DMS153 (cell line): ENCODE measurements at places on chromosomes 12 and 14.
A peak's percentile ranks its signal among the peaks of the same experiment; 100 is the strongest.

- DNase-seq, result no peak
These were observed 90.0 kb downstream of the ANO6 start for GRCh38 chr12:45305907-45306306.

GRCh38 chr14:36495666-36496065 is 24.4 kb downstream of the NKX2-1 start:
- DNase-seq, result no peak

- no peak for DNase-seq
These were observed 193.0 kb downstream of the C12orf50 start for GRCh38 chr12:87836190-87836589.

GRCh38 chr14:68349900-68350629 is 442.8 kb downstream of the ZFP36L1 start:
- peak; percentile 94 for DNase-seq

DNA sequence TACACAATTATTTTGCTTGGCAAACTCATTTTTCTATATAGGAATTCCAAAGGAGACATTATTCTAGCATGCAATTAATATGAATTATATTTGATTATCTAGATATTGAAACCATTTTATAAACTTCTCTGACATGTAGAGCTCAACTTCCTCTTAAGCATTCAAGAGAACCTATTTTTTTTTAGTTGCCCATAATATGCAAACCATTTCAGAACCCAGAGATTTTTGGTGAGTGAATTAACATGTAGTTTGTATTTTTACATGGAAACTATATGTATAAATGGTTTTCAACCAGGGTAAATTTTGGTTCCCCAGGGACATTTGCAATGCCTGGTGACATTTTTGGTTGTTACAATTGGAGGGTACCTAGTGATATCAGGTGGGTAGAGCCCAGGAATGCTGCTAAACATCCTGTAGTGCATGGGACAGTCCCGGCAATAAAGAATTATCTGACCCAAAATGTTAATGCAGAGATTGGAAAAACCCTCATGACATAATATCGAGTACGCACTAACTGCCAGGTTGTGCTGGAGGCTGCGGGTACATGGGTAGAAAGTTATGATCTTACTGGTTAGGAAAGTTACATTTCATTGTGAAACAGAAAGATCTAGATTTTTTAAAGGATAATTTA is 338.9 kb upstream of the GARIN2 start:
- no peak for DNase-seq

DNA sequence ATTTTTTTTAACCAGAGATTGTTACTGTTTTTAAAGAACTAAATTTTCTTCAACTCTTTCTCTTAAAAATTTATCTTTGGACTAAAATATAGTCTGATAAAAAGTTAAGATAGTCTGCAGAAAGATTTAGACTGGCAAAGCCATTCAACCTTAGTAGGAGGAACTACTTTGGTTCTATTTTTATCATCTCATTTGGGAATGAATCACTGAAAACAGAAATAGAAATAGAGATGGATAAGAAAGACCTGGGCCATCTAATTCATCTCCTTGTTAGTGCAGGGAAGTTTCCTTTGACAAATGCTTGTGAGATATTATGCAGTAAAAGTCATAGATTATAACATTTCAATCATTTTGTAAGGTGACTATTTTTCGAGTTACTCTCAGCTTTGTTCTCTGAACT is 263.2 kb upstream of the NPAS3 start:
- no peak for DNase-seq

GRCh38 chr12:79071498-79071897 is 206.9 kb downstream of the SYT1 start:
- no peak for DNase-seq

DNA sequence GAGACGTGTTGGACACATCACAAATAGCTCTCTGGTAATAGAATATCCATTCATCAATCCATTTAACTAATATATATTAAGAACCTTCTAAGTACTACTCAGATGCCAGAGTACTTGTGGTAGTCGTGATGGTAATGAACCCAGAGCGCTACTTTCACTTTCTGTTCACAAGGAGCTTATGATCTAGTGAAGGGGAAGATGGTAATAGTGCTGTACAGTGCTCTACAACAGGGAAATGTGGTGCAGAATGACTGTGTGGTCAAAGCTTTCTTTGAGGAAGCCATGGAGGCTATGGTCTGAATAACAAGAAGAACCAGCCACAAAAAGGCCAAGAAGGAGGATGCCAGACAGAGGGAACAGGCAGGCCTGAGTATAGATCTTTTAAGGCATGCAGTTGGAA is 212.0 kb downstream of the PTPRO start:
- DNase-seq, result no peak

DNA sequence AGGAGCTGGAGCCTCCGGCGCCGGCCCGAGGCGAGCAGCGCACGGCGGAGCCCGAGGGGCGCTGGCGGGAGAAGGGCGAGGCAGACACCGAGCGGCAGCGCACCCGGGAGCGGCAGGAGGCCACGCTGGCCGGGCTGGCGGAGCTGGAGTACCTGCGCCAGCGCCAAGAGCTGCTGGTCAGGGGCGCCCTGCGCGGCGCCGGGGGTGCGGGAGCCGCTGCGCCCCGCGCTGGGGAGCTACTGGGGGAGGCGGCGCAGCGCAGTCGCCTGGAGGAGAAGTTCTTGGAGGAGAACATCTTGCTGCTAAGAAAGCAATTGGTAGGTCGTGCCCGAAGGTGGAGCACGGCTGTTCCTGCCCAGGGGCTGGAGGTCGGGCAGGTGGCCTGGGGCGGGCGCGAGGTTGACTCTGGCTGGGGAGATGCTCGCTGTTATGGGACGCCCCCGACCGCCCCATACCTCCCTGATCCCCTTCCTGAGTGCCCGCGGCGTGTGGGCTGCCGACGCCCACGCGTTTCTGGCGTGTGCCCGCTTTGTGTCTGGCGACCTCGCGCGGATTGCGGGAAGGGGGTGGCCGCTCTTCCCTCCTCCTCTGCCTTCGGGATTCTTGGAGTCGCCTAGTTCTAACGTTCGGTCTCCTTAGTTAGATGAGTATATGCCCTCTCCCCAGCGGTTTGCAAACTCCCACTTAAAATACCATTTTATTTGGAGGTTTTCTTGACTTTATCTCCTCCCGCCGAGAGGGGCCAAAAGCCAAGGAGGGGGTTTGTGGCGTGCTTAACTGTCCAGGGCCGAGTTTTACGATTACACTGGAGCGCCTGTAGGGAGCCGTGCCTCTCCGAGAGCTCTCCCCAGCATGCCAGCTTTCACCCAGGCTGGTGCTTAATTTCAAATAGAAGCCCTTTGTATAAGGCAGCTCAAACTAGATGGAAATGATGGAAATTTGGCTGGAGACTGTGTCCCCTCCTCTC is 752 bp downstream of the DACT1 start:
- DNase-seq, result no peak

- DNase-seq, result no peak
These were observed at the start of gene PAPLN for GRCh38 chr14:73237219-73237785. Gene PAPLN (plus strand): TSS chr14:73237506. CDS start chr14:73239779, 2,273 bp downstream.

- no peak for DNase-seq
These were observed 771.6 kb downstream of the LRFN5 start for GRCh38 chr14:42378274-42378673.

DNA sequence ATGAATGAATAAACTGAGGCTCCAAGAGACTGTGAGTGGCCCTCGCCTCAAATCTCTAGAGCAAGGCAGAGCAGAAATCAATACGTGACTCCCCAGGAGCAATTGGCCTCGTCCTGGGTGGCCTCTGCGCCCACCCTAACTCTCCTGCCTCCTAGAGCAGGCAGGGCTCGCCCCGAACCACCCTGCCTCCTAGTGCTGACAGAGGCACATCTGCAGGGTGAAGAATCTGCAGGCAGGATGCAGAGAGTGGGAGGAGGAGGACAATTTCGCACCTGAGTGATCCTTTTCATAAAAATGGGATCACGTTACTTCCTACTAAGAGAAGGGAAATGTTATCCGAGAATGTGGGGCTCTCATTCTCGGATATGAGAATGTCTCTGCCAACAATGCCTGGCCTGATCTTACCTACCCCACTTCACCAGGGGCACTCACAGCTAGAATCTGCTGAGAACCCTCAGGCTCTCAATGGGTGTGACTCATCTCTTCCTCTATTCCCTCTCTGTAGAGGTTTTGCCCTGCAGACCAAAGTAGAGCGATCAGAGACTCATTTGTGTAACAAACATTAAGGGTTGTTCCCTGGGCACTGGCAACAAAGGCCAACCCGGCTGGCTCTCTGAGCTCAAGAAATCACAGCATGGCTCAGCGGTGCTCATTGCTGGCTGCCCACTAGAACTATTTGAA is 61.7 kb upstream of the BCL2L14 start:
- DNase-seq, result peak; percentile 82

GRCh38 chr14:80933282-80933681 is 8.3 kb downstream of the CEP128 start:
- DNase-seq, result no peak

DNA sequence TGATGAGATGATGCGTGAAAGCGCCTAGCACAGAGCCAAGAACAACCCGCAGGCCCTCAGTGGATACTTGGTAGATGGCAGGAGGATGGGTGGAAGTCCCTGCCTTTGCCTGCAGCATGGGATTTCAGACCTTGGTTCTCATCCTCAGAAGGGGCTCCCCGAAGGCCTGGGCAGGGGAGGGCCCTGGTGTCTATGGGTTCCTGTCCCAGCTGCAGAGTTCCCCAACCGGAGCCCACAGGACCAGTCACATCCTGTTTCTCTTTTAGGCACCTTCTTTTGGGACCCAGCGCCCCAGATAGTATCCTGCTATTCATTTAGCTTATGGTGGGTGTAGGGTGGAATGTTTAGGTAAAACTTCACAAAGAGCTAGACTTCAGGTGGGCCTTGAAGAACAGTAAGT is 55.5 kb downstream of the CALM1 start:
- no peak for DNase-seq

DNA sequence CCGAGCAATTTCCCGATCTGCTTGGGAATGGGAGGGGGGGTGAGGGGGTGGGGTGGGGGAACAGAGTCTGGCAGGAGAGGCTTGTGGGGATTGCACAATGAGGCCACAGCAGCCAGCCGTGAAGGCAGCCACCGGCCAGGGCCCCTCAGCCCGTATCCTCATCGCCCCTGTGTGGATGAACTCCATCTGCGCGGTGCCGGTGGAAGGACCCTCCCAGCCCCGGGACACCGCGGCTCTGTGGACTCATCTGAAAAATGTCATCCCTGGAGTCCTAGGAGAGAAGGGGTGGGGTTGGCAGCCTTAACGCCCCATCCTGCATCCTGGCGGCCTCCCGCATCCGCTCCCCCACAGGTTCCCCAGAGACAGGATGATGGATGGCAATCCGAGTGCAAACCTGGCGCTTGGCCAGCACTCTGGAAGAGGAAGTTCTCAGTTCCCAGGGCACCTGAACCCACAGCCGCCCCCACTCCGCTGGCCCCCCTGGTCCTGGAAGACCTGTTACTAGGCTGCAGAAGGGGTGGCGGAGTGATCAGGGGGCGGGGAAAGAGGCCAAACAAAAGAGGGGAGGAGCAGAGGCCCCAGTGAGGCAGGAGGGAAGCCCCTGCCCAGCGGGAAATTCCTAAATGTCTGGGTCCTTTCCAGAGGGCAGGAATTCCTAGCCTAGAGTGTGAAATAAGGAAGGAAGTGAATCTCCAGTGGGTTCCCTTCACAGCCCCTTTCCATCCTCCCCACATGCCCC is 1.2 kb upstream of the TNFAIP2 start:
- peak; percentile 85 for DNase-seq

DNA sequence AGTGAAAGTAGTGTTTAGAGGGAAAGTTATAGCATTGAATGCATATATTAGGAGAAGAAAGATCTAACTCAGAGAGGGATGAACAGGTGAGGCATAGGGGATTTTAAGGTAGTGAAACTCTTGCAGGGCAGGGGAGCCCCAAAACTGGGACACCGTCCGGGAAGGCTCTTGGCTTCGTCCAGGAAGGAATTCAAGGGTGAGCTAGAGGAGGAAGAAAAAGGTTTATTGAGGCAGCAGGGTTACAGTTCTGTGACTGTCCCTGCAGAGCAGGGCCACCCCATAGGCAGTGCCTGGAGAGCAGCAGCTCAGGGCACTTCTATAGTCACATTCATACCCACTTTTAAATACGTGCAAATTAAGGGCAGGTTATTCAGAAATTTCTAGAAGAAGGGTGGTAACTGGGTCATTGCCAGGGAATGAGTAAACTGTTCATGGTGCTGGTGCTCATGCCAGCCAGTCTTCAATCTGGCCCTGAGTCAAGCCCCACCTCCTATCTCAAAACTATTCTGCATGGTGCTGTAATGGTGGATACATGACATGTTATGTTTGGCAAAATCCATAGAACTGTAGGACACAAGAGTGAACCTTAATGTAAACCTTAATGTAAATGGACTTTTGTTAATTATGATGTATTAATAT is 1.2 kb upstream of the OAS1 start:
- no peak for DNase-seq

DNA sequence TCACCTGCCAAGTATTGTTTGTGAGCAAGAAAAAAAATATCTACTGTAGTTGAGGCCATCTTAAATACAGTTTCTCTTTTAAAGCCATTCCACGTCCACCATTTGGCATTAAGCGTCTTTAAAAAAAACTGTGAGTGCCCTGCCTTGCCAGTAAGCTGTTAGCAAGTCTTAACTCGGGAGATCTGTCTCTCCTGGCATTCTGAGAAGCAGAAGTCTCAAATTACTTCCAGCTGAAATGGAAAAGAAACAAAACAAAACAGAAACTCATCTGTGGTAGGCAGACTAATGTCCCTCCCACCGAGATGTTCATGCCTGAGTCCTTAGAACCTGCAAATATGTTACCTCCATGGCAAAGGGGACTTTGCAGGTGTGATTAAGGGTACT is 126.2 kb downstream of the CRADD start:
- DNase-seq, result no peak

GRCh38 chr12:29333178-29333577 is 47.8 kb downstream of the ERGIC2 start:
- DNase-seq, result no peak

DNA sequence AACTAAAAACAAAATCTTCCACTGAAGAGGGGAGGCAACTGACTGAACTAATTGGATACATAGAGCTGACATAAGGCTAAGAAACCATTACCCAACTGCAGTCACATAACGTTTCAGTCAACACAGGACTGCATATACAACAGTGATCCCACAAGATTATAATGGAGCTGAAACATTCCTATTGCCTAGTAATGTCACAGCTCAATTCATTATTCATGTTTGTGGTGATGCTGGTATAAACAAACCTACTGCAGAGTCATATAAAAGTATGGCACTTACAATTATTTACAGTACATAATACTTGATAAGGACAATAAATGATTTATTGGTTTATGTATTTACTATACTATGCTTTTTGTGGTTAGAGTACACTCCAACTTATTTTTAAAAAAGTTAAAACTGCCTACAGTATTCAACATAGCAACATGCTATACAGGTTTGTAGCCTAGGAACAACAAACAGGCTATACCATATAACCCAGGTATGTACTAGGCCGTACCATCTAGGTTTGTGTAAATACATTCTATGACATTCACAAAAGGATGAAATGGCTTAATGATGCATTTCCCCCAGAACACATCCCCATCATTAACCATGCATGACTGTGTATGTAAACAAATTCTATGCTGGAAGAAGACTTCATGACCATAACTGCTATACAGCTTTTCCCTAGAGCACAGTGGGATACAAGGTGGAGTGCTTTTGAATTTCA is 4.3 kb downstream of the NAP1L1 start:
- DNase-seq, result peak; percentile 18

DNA sequence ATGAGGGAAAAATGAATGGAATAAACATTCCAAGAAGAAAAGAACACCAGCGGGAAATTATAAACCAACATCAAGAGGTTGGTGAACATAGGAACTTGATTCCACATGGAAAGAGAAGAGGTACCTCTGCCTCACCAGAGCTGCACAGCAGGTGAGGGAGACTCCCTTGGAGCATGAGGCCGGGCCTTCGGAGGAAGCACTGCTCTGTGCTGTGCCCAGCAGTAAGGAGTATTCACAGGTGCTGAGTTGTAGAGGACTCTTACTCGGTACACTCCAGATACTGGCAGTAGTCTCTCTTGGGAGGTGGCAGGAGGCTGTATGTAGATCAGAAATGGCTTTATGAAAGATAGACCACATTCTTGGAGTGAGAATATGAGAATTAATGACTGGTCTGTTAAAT is 76.0 kb downstream of the NPAS3 start:
- DNase-seq, result no peak
